Natural killer cell treated with Interleukin-12 subunit alpha and Interleukin-12 subunit beta and Interleukin-15 and Interleukin-18, amount 100 ng/mL, for 72 hours (primary cell): ENCODE measurements at places on chromosomes 12 and 14.

DNA sequence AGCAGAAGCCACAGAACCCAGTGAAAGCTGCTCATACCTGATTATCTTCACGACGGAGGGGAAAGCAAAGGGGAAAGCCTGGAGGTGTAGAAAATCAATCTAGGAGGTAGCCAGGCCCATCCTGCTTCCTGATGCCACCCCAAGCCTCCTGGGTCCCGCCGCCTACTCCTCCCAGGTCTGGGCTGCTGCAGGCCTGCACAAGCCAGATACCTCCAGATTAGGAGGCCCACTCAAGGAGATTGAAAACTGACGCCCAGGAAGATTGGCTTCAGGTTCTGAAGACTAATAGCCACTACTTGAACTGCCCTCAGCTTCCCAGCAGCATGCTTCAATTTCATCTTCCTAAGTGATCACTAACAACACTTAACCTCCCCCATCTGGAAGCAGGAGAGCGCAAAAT lies 87.1 kb downstream of the GCH1 start:
- DNase-seq: no peak
- peaks cover 5% of the 10 kb centered on the region for H3K36me3 ChIP-seq
- H3K27ac ChIP-seq: no peak overlapping the region
- peaks cover 3% of the 10 kb centered on the region for H3K27me3 ChIP-seq
- H3K4me1 ChIP-seq: no peaks in the 10 kb centered on the region
- H3K4me3 ChIP-seq: no peak overlapping the region

- no peak overlapping the region for H3K27ac ChIP-seq
- H3K27me3 ChIP-seq: peaks cover 2% of the 10 kb centered on the region
- no peaks in the 10 kb centered on the region for H3K4me1 ChIP-seq
- no peaks in the 10 kb centered on the region for H3K36me3 ChIP-seq
- no peak overlapping the region for H3K4me3 ChIP-seq
- no peak for DNase-seq
These were observed 146.0 kb downstream of the FLRT2 start for GRCh38 chr14:85675957-85676356.

DNA sequence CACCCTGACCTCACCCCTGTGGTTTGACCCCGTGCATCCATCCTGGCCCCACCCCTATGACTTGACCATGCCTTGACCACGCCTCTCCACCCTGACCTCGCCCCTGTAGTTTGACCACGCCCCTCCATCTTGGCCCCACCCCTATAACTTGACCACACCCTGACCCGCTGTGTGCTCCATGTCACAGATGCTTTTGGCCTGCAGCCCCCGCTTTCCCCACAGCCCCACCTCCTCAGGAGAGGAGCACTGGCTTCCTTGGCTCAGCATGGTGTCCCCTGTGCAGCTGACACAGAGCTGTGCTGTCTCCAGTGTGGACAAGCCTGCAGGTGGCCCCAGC lies 269.9 kb upstream of the SFSWAP start:
- peaks cover 3% of the 10 kb centered on the region for H3K27me3 ChIP-seq
- DNase-seq: no peak
- H3K4me3 ChIP-seq: no peak overlapping the region
- H3K36me3 ChIP-seq: no peaks in the 10 kb centered on the region

- no peak overlapping the region for H3K4me3 ChIP-seq
- H3K4me1 ChIP-seq: peaks cover 33% of the 10 kb centered on the region
- H3K27me3 ChIP-seq: no peaks in the 10 kb centered on the region
These were observed 16.7 kb downstream of the PNP start for GRCh38 chr14:20485900-20486299.

DNA sequence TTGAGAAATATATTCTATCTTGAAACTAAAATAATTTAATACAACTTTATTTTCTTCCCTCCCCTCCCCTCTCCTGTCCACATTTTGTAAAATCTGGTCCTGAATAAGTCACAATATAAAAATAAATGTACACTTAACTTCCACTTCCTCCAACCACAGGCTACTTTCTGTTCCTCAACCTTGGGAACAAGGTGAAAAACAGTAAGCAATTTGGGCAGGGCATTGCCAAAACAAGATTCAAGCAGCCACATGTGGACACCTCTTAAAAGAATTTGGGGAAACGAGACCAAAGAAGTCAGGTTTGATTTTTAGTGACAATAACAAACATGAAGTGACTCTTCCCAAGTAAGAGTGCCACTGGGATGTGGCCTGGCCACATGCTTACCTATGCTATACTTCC lies 115.7 kb downstream of the PTPRQ start:
- no peak for DNase-seq
- no peak overlapping the region for H3K27ac ChIP-seq
- H3K4me3 ChIP-seq: no peak overlapping the region
- H3K4me1 ChIP-seq: no peaks in the 10 kb centered on the region
- H3K27me3 ChIP-seq: no peaks in the 10 kb centered on the region

DNA sequence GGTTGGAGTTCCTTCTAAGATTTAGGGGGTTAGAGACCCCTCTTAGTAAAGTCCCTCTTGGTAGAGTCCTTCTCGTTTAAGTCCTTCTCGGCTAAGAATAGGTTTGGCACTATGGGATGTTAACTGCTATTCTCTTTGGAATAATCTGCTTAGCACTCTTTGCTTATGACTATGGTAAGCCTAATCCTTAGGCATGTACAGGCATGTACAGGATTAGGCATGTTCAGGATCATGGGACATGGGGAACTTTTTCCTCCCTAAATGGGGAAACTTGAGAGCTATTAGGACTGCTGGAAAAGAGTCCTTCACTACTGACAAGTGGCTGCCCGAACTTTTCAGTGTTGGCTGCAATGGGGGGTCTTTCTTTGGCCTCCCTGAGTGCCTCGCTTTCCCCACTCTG lies 193.3 kb downstream of the TMEM117 start:
- H3K4me3 ChIP-seq: no peak overlapping the region
- no peak overlapping the region for H3K27ac ChIP-seq
- H3K27me3 ChIP-seq: no peaks in the 10 kb centered on the region
- DNase-seq: no peak

DNA sequence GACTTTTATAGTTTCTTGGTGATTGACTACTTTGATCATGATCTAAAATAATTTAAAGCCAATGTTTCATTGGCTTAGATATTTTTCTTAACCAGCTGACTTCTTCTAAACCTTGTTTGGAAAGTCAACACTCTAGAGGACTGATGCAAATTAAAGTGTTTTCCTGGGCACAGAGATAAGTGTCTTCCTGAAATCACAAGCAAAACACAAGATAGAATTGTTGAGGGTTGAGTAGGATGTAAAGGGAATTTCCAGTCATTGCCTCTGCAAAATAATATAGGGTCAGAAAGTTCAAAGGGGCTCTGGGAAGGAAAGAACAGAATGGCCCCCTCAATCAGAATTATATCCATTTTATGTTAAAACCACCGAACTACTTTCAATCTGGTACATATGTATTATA lies 156.3 kb upstream of the LRIG3 start:
- no peaks in the 10 kb centered on the region for H3K27me3 ChIP-seq
- H3K4me1 ChIP-seq: no peaks in the 10 kb centered on the region
- H3K27ac ChIP-seq: no peak overlapping the region
- H3K4me3 ChIP-seq: no peak overlapping the region
- no peak for DNase-seq

- no peak overlapping the region for H3K27ac ChIP-seq
- no peak for DNase-seq
- no peak overlapping the region for H3K4me3 ChIP-seq
- peaks cover 16% of the 10 kb centered on the region for H3K27me3 ChIP-seq
- no peaks in the 10 kb centered on the region for H3K4me1 ChIP-seq
These were observed 164.1 kb downstream of the ATP23 start for GRCh38 chr12:58105225-58106119.

DNA sequence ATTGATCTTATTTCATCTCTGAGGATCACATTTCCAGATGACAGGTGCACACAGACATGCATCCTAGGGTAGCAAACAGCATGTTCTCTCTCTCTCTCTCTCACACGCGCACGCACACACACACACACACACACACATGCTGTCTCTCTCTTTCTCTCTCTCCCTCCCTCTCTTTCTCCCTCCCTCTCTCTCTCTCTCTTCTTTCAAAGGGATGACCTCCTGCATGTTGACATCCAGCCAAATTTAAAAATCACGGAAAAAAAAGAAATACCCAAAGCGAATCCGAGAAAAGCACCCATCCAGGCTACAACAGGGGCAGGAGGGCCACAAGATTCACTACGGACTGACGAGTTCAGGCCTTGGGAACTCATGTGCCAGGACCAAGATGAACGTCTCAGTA lies 2.3 kb downstream of the KSR2 start:
- no peak overlapping the region for H3K27ac ChIP-seq
- no peaks in the 10 kb centered on the region for H3K4me1 ChIP-seq
- H3K27me3 ChIP-seq: peaks cover 42% of the 10 kb centered on the region
- no peak for DNase-seq
- H3K4me3 ChIP-seq: no peak overlapping the region

- no peak overlapping the region for H3K4me3 ChIP-seq
- no peaks in the 10 kb centered on the region for H3K36me3 ChIP-seq
- H3K27me3 ChIP-seq: no peaks in the 10 kb centered on the region
These were observed 12.8 kb downstream of the MEG3 start for GRCh38 chr14:100838493-100839314.

DNA sequence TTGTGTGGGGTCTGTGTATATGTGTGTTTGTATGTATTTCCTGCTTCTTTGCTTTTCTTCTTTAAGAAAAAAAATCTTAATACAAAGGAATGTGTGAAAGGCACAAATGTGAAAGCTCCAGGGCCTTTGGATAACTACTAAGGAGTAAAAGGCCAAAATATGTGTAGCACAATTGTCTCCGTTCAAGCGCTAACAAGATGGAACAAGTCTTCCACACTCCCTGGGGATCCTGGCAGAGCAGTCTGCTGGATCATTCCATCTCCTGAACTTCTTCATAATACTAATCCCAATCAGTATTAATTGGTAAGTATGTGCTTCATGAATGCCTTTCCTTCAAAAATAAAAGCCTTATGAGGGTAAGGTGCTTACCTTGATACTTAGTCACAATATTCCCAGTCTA lies 462.5 kb upstream of the TBX3 start:
- no peak overlapping the region for H3K4me3 ChIP-seq
- no peaks in the 10 kb centered on the region for H3K27me3 ChIP-seq
- no peaks in the 10 kb centered on the region for H3K36me3 ChIP-seq
- DNase-seq: no peak

GRCh38 chr12:24470050-24470449 lies 478.9 kb downstream of the BCAT1 start:
- DNase-seq: no peak
- H3K4me1 ChIP-seq: no peaks in the 10 kb centered on the region
- no peak overlapping the region for H3K27ac ChIP-seq
- no peak overlapping the region for H3K4me3 ChIP-seq
- H3K36me3 ChIP-seq: no peaks in the 10 kb centered on the region

DNA sequence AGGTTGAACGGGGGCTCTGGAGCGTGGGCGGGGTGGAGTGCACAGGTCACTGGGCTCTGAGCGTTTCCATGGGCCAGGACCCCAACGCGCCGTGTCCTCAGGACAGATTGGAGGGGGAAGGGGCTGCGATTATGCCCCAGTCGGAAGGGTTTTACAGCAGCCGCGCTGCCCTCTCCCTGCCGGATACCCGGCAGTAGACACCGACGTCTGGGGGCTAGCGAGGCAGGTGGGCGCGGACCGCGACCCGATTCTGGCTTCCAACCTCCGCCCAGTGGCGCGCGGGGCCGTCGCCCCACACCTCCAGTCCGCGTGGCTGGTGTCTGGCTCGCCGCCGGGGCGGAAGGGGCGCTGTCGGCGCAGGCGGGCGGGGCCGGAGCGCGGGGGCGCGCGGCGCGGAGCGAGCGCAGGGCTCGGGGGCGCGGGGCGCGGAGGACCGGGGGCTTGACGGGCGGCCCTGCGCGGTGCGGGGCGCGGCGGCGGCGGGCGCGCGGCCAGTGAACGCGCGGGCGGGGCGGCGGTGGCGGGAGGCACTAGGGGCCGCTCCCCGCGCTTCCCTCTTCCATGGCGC lies 2.4 kb upstream of the KIF26A start:
- H3K4me3 ChIP-seq: no peak overlapping the region
- H3K4me1 ChIP-seq: no peaks in the 10 kb centered on the region
- H3K36me3 ChIP-seq: no peaks in the 10 kb centered on the region
- peaks cover 16% of the 10 kb centered on the region for H3K27me3 ChIP-seq
- H3K27ac ChIP-seq: no peak overlapping the region

DNA sequence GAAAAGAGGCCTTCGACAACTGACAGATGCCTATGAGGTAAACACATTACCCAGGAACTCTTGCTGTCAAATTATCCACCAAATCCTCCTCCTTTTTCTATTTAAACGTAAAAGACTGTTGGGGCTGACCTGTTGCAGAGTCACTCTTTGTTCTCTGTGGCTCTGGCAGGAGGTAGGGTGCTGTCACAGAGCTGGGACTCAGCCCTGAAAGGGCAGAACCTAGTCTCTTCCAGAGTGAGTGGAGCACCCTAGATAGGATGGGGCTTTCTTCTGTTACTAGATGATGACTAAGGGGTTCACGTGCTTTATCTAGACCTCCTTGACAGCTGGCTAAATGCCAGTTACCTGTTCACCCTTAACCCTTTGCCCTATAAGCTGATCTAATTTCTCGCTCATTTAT lies 25.7 kb downstream of the FNTB start:
- no peak for DNase-seq
- no peaks in the 10 kb centered on the region for H3K4me1 ChIP-seq
- H3K36me3 ChIP-seq: peaks cover 9% of the 10 kb centered on the region
- H3K27me3 ChIP-seq: no peaks in the 10 kb centered on the region
- no peak overlapping the region for H3K4me3 ChIP-seq
- no peak overlapping the region for H3K27ac ChIP-seq

- H3K27me3 ChIP-seq: no peaks in the 10 kb centered on the region
- no peaks in the 10 kb centered on the region for H3K4me1 ChIP-seq
- no peak overlapping the region for H3K27ac ChIP-seq
- H3K4me3 ChIP-seq: no peak overlapping the region
- no peaks in the 10 kb centered on the region for H3K36me3 ChIP-seq
- DNase-seq: no peak
These were observed 873.5 kb upstream of the TMEM132C start for GRCh38 chr12:127393465-127393864.

GRCh38 chr12:126960709-126961108 lies 1306.3 kb upstream of the TMEM132C start:
- no peak for DNase-seq
- H3K4me3 ChIP-seq: no peak overlapping the region

DNA sequence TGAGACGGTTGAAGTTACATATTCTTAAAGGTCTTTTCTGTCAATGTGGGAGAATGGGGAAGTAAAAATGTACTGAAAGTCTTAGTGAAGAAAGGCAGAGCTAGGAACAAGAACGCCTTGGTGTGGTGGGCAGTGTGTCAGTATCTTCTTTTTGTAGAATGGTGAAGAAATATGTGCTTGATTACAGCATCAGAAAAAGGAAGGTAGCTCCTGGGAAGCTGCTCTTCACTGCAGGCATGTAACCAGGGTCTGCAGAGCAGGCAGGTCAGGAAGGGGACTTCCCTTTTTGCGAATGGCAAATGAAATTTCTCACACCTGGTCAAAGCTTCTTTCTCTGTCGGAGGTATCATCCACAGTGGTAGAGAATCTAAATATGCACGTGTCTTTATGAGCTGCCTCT lies 226.2 kb downstream of the ADAMTS20 start:
- H3K36me3 ChIP-seq: no peaks in the 10 kb centered on the region
- DNase-seq: no peak
- no peaks in the 10 kb centered on the region for H3K4me1 ChIP-seq
- no peak overlapping the region for H3K27ac ChIP-seq
- no peaks in the 10 kb centered on the region for H3K27me3 ChIP-seq
- no peak overlapping the region for H3K4me3 ChIP-seq
